OCI-M1 (cell line): ENCODE measurements at places on chromosomes 7 and 10.

DNA sequence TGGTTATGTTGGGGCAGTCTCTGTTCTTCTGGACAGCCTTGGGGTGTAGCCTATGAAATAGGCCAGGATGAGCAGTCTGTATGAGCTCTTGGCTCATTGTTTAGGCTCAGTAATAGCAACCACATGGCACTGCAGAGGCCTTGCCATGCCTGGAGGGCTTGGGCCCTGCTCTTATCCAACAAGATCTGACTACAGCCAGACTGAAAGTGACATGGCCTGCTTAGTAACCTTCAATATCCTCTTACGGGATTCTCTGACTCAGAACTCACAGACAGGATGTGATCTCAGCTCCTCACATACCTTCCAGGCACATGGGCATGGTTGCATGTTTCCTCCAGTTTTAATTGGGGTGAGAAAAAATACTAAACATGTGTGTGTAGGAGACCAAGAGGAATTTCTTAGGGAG, 289.3 kb downstream of the PTEN start:
- no peak for DNase-seq

DNA sequence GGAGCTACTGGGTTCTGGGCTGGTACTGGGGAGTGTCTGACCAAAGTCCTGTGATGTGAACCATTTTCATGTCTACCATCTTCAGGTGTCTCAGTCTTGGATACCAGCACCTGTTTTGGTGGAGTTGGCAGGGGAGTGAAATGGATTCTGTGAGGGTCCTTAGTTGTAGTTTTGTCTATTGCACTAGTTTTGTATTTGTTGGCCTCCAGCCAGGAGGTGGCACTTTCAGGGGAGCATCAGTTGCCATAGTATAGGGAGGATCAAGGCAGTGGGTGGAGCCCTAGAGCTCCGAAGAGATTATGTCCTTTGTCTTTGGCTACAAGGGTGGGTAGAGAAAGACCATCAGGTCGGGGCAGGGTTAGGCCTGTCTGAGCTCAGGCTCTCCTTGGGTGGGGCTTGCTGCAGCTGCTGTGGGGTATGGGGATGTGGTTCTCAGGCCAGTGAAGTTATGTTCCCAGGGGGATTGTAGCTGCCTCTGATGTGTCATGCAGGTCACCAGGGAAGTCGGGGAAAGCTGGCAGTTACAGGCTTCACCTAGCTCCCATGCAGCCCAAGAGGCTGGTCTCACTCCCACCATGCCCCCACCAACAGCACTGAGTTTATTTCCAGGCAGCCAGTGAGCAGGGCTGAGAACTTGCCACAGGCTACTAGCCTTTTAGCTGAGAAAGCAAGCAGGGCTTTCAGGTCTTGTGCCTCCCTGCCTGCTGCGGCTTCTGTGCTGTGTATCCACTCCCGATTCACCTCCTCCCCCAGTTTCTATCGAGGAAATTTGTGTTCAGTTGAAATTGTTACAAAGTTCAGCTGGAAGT, 153.1 kb downstream of the ZNF365 start:
- no peak for DNase-seq

GRCh38 chr10:17883621-17884020, 68.1 kb upstream of the SLC39A12 start:
- no peak for DNase-seq

DNA sequence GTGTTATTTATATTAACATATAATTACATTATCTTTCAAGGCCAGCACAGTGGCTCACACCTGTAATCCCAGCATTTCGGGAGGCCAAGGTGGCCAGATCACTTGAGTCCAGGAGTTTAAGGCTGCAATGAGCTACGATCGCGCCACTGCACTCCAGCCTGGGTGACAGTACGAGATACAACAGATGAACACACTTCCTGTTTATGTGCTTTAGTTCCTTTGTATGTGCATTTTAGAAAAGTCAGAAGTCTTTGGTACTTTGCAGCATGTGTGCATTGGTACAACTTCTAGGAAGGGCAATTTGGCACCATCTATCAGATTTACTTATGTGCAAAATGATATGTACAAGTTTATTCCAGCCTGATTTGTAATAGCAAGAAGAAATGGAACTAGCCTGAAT, 13.3 kb downstream of the SLC35G1 start:
- no peak for DNase-seq

DNA sequence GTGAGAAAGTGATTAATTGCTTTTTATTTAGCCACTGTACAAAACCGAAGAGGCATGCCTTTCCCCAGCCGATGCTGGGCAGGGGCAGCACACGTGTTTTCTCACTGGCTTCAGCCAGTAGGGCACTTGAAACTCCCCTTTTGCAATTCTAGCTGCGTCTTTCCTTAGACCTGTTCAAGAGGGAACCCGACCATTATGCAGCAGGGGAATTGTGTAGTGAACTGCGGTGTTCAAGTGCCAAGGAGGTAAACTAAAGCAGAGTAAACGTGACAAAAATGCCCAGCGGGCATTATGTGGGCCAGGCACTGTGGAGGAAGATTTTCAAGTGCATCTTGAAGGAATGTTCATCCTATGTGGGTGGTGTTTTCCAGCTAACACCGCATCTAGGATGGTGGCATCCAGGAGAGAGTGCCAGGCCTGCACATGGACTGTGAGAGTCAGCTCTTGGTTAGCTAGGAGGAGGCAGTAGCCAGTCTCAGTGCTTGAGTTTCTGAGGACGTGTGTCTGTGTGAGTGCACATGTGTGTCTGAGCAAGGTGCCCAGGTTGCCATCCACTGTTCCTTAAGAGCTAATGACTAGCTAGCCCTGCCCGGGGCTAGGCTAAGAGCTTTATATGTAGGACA, 3.3 kb downstream of the WIPF3 start:
- no peak for DNase-seq

GRCh38 chr10:43393606-43394360, 15.2 kb downstream of the HNRNPF start:
- no peak for DNase-seq

DNA sequence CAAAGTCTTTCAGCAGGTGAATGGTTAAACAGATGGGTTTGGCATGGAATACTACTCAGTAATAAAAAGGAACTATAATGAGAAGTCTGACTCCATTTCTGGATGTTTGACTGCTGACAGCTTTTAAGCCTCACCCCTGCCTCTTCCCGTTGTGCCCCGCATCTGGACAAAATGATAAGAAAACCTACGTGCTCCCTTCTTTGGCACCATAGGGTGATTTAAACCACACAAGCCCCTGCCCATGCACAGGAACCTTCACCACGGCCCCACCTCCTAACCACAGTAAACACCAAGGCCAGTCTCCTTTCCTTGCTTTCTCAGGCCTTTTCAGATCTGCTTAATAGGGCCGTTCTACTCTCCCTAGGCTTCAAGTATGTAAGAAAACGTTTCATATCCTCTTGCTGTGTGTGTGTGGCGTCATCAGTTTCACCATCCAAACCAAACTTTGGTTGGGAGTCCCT, 47.1 kb upstream of the UBN2 start:
- peak; percentile 95 for DNase-seq

DNA sequence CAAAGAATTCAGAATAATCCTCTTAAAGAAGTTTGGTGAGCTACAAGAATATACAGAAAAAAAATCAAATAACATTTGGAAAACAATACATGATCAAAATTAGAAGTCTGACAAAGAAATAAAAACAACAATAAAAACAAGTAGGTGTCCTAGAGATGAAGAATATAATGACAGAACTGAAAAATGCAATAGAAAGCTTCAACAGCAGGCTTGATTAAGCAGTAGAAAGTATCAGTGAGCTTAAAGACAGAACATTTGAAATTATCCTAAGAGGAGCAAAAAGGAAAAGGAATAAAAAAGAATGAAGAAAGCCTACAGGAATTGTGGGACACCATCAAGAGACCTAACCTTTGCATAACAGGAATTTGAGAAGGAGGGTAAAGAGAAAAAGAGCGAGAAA, 238.8 kb downstream of the ZEB1 start:
- no peak for DNase-seq

DNA sequence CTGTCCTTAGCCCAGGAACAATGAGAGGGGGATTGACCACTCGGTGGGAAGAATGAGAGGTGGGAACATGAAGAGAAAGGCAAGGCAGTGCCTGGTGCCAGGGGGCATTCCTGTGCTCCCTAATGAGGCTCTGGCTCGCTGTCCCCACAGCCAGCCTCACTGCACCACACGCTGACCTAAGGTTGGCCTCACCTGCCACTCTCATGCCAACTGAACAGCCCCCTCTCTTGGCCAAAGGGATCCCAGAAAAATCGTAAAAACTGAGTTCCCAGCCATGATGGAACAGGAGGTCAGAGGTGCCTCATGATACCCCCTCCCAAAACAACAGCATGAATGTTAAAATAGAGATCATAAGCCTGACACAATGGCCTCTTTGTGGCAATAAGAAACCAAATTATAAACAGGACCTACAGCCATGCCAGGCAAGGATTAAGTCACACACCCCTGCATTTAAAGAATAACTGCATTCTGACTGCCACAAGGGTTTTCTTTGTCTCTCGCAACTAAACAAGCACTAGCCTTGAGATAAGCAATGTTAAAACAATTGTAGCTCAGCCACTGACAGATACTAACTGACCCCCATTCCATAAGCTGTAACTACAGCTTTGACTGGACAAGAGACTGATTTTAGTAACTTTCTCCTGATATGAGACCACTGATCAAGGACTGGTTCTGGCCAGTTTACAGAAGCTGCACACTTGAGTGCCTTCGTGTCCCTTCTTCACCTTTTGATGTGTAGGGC, 149.2 kb downstream of the SH2D4B start:
- DNase-seq: no peak

- no peak for DNase-seq
Measured at GRCh38 chr7:107327986-107328569, 141.8 kb upstream of the GPR22 start.

GRCh38 chr7:42617071-42617765, 294.7 kb downstream of the C7orf25 start:
- DNase-seq: no peak

GRCh38 chr10:112243713-112244112, 39.5 kb upstream of the TECTB start:
- no peak for DNase-seq

DNA sequence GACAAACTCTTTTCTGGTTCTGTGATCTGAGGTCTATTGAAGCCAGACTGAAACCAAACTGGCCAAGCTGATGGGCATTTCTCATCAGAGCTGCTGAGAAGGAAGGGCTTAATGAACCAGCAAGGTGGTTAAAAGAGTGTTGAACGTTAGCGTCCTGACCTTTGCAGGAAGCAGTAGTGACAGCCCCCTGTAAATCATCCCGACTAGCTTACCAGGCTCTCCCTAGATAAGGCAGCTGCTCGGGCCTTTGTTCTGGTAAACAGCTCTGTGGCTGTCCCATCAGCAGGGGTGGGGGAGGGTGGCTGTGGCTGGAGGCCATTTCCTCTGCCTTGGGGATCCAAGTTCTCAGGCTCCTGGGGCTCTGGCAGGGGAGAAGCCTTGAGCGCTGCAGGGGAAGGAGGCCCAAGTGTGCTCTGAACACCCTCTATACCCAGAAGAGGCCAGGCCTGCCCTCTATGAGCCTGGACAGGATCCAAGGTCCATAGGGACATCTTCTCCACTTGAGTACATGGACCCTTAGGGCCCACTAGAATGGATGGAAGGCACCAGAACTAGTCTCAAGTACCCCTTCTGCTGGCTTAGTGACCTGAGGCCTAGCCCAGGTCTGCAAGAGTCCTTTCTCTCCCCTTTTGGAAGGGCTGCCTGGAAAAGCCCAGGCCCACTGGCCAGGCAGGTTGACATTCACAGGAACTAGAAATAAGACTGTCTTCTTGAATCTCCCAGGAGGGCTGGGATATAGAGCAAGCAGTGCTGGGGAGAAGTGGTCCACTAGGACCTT, 134.6 kb downstream of the ARHGAP22 start:
- DNase-seq: peak; percentile 98

DNA sequence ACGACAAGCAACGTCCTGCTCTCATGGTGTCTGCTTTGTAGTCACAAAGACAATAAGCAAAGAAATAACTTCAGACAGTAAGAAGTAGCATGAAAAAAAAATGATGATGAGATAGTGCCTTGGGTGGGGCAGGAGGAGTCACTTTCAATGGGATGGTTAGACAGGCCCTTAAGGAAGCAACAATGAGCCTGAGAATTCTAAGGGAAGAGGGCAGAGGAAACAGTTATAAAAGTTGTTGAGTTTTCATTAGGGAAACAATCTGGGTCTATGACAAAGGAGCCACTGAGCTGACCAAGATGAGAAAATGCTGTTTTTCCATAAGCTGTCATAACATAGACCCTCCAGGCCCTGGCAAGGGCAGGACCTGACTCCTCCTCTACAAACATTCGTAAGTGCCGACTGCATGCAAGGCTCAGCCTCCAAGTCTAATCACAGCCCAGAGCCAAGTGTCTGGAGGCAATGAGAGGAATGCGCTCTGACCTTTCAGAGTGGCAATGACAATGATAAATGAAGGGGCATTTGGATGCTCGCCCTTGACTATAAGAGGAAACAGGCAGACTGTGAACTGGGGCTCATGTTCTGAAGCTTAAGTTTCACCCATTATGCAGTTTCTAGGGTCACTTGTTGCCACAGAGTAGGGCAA, 43.7 kb downstream of the PPP1R3C start:
- DNase-seq: no peak

GRCh38 chr7:17369691-17370426, 71.4 kb downstream of the AHR start:
- DNase-seq: peak; percentile 91

DNA sequence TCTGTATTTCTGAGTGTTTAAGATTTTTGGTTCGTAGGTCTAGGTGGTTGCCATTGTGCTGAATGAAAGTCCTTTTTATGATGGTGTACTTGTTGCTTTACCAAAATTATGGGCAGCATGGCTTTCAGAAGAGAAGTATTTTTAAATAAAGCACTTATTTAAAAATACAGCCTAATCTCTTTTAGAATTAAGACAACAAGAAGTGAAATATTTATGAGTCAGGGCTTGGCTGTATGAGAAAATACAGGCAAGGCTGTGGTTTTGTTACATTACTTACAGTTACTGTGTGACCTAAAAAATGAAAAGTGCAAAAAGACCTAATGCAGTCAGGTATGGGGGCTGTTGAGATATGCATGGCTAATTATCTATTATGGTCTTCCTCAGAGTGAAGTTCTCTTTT, 185.2 kb upstream of the PPP1R3A start:
- DNase-seq: no peak

DNA sequence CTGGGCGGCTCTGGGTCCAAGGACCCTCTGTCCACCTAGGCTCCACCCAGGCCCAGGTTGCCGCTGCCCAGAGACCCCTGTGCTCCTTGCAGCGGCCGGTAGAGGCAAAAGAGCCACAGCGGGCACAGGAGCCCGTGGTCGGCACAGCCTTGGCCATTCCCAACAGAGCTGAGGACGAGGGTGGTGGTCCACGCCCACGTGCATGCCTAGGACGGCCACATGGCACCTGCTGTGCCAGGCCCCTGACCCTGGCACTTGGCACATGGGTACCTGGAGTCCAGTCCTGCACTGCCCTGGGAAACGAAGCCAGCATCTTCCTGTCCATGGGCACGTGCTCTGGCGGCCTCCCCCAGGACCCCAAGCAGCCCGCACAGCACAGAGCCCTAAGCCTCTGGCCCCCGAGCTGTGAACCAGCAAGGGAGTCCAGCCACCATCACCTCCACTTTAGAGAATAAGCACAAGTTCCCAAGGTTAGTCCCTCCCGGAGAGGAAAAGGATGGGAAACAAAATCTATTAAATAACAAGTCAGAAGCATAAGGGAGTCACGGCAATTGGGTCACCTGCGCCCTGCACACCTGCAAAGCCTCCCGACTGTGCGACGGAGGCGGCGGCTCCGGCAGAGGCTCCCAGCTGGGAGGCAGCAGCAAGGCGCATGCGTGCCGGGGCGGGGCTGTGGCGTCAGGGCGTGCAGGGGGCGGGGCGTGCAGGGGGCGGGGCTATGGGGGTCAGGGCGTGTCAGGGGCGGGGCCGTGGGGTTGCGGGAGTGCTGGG, 59.1 kb downstream of the STK32C start:
- peak; percentile 63 for DNase-seq
